ENCODE measurements at places on chromosomes 7 and 10.

DNA sequence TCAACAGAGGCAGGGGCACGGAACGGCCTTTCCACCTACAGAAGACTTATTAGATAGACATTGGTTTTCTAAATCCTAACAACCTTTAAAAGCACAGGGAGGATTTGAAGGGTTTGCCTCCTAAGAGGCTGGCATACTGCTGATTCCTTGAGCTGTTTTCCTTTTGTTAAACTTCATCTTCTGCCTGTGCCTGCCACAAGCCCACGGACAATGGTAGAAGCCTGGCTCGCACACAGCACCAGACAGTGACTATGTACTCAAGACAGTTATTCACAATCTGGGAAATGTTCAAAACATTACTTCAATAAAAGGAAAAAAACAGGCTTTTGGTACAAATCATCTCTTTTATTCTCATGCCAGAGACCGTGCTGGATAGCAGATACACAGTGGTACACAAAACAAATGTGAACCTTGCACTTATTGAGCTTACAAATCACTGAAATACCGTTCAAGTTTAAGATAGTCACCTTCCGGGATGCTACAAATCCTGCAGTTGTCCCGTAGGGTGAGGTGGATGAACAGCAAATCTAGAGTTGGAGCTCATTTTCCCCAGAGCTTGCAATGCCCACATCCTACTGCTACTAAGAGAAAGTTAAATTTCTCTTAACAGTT lies 63.9 kb downstream of the VPS41 start:
- no peak for DNase-seq

DNA sequence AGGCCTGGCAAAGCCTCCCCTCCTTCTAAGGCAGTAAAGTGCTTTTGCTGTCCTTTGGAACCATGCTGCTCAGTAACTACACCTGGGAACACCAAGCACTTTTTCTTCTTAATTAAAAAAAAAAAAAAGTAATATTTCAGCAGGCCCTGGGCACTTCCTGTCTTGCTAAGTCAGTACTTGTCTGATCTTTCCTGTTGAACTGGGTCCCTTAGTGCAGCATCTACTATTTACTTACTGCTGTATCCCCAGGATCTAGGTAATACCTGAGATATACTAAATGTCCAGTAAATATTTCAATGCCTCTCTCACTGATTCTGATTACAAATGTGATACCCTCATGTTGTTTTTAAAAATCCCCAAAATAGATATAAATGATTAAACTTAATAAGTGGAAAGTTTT lies 77.4 kb downstream of the PPP1R3C start:
- DNase-seq, result no peak

DNA sequence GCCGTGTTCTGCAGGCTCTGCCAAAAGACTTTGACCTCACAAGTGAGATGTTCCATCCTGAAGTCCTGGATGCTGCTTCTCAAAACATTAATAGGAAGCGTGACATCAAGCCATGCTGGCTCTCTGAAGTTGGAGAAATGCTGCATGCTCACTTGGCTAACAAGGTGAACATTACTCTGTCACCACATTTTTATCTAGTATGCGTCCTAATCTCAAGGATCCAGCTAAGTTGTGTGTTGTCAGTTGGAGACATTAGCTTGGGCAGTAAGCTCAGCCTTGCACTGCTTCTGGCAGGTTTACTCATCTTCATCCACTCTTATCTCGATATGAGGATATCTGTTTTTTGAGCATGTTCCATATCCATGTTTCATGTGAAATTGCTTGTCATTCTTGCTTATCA lies 165.2 kb downstream of the SDK1 start:
- DNase-seq, result no peak

GRCh38 chr10:13113544-13113943 lies 13.6 kb downstream of the OPTN start:
- DNase-seq, result no peak

Data from esophagus squamous epithelium (tissue), 5 donors.